Activated CD8-positive, alpha-beta memory T cell treated with anti-CD3 and anti-CD28 coated beads, Interleukin-2, amount 50 U/mL, for 48 hours (primary cell): ENCODE measurements at places on chromosomes 3 and 15.
A peak's percentile ranks its signal among the peaks of the same experiment; 100 is the strongest.

DNA sequence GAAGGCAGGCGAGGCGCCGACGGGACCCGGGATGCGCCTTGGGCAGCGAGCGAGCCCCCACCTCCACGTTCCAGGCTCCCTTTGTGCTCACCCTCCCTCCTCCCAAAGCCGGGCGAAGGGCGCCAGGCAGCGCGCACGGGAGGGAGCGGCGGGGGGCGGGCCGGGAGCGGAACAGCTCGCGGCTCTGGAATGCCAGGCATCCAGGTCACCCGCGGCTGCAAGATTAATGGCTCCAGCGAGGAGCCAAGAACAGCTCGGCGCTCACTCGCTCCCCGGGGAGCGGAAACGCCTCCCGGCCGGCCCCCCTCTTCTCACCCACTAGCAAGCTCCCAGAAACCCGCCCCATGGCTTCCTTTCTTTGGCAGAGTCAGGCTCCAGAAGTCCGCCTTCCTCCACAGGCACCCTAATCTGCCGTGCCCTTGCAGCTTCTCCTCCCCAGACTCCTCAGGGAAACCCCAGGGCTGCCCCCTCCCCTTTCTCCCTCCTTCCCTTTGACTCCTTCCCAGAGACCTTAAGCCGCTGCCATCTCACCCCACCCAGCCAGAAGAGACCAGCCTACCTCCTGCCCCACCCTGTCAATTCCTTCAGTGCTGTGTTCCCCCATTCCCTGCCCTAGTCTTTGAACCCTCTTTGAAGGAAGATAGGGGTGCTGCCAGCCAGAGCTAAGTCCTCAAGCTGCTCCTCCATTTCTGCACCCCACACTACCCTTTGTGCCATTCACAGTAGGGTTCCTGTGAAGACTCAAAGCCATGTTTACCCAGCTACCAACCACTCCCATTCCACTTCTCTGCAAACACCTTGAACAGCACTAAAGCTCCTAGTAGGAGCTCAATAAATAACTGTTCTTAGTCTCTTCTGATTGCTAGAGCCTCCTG lies 9.9 kb downstream of the AMOTL2 start:
- DNase-seq: no peak

- no peak for DNase-seq
Observed at GRCh38 chr3:48129921-48130320, 58.3 kb downstream of the CDC25A start.

- DNase-seq: no peak
Observed at GRCh38 chr3:52633786-52634185, 51.9 kb downstream of the PBRM1 start.

GRCh38 chr15:65985387-65985786 lies 116.1 kb downstream of the RAB11A start:
- DNase-seq: no peak

GRCh38 chr15:87213626-87214025 lies 1042.9 kb downstream of the NTRK3 start:
- DNase-seq: no peak

GRCh38 chr3:145094355-145094941 lies 1066.5 kb downstream of the PLOD2 start:
- no peak for DNase-seq

DNA sequence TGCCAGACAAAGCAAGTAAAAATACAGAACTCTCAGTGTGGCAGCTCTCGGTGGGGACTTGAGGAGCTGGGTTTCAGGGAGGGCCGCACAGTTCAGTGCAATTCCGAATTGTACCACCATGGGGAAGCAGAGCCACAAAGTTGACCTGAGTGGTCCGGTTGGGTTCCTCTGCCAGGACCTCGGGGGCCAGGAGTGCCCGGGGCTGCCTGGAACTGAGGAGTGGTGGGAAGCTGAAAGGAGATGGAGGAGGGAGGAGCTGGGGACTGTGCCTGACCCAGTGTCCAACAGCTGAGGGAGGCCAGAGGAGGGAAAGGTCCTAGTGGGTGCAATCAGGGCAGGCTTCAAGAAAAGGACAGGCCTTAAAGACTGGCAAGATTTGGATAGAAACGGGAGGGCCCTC lies 32.2 kb upstream of the TRH start:
- peak; percentile 72 for DNase-seq

- no peak for DNase-seq
Observed at GRCh38 chr3:129432671-129433070, 4.2 kb upstream of the EFCAB12 start.

DNA sequence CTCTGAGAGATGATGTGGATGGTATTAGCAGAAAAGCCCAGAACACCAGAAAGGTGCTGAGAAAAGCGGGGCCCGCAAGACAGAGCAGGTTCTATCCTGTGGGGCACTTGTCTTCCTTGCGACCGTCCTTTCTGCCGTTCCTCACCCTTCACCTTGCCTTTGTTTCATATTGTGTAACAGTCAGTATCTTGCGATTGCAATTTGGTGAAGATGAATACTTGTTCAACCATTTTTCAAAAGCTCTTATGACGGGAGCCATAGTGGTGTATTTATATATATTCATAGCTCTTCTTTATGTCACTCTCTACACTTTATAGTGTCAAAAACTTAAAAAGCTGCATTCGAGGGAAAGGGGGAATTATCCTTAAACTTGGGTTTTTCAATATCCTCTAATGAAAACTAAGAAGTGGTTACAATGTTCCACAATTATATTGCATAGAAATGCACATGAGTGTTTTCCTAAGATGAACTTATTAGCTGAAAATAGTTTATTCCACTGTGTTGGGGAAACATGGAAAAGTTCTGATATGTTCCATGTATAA lies 797 bp downstream of the MAP3K13 start:
- no peak for DNase-seq

DNA sequence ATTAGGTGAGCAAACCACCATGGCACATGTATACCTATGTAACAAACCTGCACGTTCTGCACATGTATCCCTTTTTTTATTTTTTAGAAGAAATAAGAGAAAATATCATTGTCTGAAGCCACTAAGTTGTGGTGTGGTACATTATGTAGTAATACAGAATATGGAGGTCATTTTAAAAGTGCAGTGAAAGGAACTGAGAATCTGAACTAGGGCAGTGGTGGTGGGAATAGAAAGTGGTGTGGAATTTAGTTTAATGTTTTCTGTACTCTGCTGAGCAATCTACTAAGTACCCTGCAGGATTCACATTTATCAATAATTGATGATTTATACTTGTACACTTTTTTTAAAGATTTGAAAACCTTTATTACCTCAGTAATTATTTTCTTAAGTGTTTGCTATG lies 283.5 kb downstream of the CHL1 start:
- no peak for DNase-seq

DNA sequence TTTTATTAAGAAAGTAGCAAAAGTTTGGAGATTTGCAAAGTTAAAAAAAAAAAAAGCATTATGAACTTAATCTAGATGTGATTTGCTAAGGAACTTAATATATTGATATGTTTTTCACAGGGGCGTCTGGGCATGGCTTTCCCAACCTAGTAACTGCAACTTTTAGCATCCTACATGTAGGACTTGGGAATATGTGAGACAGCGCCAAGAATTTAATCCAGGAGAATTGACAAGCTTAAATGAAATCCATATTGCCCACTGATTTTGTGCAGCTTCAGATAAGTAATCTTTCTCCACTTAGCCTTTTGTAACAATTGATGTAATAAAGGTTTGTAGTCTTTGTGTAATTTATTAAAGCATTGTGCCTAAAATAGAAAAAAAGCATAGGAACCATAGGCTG lies 982 bp upstream of the GABPB1 start:
- DNase-seq: no peak

DNA sequence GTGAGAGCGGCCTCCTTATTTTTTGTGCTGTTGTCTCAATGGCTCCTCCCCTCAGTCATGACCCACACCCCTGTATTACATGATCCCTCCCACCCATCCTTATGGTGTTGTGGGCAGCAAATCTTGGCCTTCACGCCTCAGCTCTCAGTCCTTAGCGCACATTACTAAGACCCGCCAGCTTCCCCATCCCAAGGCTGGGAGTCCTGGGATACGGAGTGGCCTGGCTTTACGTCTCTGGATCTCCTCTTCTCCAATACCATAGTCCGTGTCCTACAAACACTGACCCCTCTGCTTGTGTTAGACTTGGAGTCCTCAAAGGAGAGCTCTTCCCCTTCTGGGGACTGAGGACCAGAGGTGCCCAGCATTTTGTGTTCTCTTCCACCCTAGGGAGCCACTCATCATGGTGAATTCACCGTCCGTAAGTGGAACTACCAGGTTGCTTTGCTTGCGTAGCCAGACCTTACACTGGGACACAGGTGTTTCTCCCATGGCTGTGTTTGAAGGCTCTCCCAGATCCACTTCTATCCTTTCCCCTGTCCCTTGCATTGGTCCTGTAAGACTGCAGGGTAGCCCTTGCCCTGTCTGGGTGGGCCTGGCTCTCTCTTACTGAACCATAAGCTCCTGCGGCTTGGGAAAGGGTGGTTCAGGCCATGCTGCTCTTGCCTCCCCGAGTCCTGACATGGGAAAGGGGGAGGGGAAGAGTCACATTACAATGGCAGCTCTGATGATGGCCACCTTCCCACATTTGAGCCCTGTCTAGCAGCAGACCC lies 13.6 kb downstream of the GRM2 start:
- no peak for DNase-seq

- no peak for DNase-seq
Observed at GRCh38 chr3:169085827-169086226, 577.7 kb downstream of the MECOM start.

GRCh38 chr15:79849789-79850188 lies 47.0 kb downstream of the MTHFS start:
- no peak for DNase-seq

DNA sequence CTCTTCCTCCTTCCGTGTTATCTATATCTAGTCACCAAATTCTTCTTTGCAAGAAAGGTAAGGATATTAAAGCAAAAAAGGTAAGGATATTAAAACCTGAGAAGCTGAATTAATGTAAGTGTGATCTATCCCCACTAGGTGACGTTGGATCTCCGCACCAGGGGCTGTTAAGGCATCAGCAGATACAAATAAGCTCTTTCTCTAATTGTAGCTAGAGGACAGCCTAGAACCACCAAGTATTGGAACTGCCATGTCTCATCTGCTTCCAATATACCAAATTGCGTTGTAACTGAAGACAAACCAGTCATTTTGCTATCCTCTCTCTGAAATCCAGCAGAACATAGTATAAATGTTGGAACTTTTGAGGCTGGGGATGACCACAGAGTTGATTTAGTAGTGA lies 471.2 kb upstream of the TGFBR2 start:
- no peak for DNase-seq

GRCh38 chr3:59257506-59257905 lies 207.7 kb upstream of the CFAP20DC start:
- no peak for DNase-seq

- DNase-seq: no peak
Observed at GRCh38 chr3:125194849-125195601, 17.5 kb downstream of the SLC12A8 start.

DNA sequence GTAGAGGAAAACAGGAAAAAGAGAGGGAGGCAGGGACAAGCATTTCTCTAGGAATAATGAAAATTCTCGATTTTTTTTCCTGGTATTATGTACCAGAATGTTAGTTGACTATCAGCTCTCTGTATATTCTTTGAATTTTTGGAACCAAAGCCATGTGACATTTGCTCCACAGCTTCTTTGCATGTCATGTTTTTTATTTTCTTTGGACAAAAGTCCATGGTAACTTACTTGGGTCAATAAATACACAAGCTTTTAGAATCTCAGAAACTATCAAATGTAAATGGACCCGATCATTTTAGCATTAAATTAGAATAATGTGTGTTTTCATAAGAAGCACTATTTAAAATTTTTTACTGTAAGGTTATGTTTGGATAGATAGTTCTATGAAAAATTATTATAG lies 320.5 kb downstream of the ZIC1 start:
- DNase-seq: no peak

- DNase-seq: peak; percentile 79
Observed at GRCh38 chr3:128969993-128970739, 23.7 kb downstream of the CFAP92 start.

DNA sequence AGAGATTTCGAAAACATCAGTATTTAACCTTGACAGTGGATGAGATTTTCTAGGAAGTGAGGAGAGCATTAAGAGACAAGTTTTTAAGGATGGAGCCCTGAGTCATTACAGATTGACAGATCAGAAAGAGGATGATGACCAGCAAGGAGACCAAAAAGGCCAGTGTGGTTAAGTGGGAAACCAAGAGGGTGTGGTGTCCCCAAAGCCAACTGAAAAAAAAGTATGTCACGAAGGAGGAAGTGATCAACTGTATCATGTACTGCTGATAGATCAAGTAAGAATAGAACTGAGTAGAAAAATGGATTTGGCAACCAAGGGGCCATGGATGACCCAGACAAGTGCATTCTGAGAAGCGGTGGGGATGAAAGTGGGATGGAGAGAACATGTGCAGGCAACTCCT lies 491.8 kb downstream of the FHIT start:
- no peak for DNase-seq

DNA sequence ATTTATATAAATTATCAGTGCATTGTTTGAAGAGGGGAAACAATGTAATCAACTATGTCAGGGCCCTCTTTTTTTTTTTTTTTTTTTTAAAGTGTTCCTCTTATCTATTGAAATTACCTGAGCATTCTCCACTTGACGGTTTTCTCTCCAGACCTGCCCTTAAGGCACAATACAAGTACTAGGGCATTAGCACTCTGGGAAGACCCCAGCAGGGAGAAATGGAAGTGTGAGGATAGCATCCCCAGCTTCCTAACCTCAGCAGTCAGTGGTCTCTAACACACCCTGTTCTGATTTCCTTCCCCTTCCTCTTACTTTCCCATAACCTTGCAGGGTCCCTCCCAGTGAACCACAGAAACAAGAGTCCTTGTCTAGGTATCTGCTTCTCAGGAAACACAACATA lies 458.3 kb upstream of the ARL6 start:
- no peak for DNase-seq

GRCh38 chr15:59814409-59814808 lies 125.3 kb upstream of the BNIP2 start:
- DNase-seq: no peak

GRCh38 chr15:76185716-76186115 lies 125.6 kb downstream of the ETFA start:
- DNase-seq: no peak

DNA sequence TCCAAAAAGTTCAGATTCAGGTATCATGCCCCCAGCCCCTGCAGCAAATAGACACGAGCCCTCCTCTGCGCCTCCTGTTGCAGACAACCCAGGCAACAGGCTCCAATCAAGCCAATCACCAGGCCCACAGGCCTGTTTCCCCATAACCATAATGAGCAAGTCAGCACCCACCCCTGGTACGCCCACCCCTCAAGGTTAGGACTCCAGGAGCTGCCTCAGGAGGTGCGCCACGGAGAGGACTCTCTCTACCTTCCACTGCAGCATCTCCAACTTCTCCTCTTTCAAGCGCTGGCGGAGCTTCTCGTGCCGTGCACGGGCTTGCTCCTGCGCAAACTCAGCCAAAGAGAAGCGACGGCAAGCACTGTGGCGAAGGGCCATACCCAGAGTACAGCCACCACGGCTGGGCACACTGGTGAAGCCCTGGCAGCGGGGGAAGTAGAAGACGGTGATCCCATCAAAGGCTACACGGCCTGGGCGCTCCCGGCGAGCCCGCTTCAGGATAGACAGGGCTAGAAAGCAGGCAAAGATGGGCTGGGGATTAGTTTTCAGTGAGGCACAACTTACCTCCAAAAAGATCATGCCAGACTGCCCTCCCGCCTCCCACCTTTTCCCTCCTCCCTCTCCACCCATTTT lies 8.5 kb downstream of the CSRNP1 start:
- peak; percentile 44 for DNase-seq
